Activated CD8-positive, alpha-beta memory T cell treated with anti-CD3 and anti-CD28 coated beads for 4 hours (primary cell): ENCODE measurements at places on chromosomes 5 and 9.
A peak's percentile ranks its signal among the peaks of the same experiment; 100 is the strongest.

- no peak for DNase-seq
Observed at GRCh38 chr5:34676416-34676815, 20.3 kb downstream of the RAI14 start.

GRCh38 chr5:124889486-124889825, 143.0 kb upstream of the ZNF608 start:
- no peak for DNase-seq

- no peak for DNase-seq
Observed at GRCh38 chr5:67771791-67772190, 443.8 kb upstream of the PIK3R1 start.

DNA sequence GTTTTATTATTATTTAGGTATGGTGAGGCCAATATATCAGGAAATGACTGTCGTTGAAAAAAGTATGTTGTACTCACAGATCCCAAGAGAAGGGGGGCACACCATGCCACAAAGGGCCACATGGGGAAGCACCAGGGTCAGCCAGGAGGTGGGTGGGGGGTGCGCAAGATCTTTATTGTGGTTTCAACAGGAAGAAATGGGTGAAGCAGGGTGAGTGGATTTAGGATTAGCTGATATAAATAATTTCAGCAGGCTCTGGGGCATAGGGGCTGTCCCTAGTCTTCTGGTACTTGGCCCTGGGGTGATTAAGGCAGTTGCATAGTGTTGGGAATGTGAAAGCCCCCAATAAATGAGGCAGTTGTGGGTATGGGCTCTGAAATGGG, 8.6 kb downstream of the PDCD1LG2 start:
- no peak for DNase-seq

DNA sequence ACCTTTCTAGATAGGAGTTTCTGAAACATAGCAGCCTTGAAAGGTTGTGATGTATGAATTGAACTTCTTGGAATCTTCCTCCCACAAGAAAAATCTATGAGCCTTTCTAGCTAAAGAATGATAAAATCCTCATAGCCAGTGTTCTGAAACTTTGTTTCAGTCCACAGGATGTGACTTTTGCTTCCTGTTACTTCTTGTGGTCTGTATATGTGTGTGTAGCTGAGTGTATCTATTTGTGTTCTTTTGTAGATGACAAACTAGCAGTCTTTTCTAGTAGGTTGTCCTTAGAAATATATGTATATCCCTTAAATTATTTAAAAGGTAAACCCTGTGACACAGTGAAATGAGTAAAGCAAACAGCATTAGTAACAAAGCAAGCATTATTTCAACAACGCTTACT, 188.8 kb downstream of the MRPS30 start:
- DNase-seq = no peak

DNA sequence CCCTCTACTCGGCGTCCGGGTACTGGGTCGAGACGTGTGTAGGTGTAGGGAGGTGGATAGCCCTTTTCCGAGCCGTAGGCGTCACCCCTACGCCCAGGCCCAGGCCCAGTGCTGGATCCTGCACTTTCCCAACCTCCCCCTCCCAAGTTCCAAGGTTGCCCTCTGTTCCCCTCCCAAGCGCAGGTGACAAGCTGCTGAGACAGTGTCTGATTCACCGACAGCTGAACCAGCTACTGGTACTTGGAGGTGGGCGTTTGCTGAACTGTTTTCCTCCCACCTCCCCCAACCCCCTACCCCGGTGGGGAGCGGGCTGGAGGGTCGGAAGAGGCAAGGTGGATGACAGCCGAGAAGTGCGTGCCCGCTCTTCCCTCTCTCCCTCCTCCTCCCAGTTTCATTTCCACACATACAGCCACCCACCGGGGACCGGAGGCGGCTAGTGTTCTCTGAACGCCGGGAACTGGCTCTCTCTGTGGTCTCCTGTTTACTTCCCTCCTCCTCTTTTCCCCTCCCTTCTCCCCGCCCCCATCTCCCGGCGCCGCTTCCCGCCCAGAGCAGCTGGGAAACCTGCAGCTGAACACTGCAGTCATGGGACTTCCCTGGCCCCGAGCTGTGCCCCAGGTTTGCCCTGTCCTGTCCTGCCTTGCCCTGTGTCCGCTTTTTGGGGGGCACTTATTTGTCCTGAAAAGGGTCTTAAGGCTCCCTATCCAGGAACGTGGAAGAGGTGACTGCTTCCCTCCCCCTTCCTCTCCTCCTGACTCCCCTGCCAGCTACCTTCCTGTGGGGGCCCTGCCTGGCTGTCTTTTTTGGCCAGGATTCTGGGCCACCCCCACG, 6.2 kb upstream of the KLF9 start:
- DNase-seq = peak; percentile 59

DNA sequence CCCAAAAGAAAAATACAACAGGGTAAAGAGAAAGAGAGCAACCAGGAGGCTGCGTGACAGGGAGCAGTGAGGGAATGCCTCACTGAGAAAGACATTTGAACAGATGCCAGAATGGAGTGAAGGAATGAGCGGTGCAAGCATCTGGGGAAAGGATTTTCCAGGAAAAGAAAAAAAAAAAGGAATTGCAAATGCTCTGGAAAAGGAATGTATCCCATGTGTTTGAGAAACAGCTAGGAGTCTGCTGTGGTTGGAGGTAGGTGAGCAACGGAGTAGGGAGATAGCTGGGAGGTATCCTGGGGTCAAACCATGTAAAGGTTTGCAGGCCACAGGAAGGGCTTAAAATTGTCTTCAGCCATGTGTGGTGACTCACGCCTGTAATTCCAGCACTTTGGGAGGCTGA, 23.6 kb upstream of the CEMIP2 start:
- DNase-seq = no peak

GRCh38 chr5:147567917-147568598, 58.2 kb upstream of the DPYSL3 start:
- no peak for DNase-seq

GRCh38 chr5:32195265-32195664, 21.1 kb upstream of the GOLPH3 start:
- no peak for DNase-seq

GRCh38 chr5:15105799-15106393, 234.3 kb upstream of the ANKH start:
- no peak for DNase-seq
